CD4-positive, alpha-beta T cell treated with Interleukin-1 beta for 1 hour (primary cell): ENCODE measurements at places on chromosomes 11 and 22.
A peak's percentile ranks its signal among the peaks of the same experiment; 100 is the strongest.

DNA sequence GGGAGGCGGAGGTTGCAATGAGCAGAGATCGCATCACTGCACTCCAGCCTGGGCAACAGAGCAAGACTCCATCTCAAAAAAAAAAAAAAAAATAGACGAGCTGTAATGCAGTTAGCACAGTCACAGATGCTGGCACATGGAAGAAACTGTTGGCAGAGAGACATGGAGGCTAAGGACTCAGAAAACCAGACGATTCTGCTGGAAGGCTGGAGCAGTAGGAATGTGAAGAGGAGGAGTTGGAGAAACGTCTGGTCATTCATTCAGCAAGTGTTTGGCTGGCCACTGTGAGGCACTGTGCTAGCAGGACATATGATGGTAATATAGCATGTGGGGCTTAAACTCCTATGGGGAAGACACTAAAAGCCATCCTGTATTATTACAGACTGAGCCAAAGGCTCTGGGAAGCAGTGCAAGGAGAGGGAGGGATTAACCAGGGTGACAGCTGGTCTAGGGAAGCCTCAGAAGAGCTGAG is 5.0 kb downstream of the UQCR10 start:
- DNase-seq: no peak

GRCh38 chr11:104339380-104339831 is 175.5 kb upstream of the PDGFD start:
- no peak for DNase-seq

GRCh38 chr11:102061276-102061675 is 14.0 kb downstream of the CFAP300 start:
- no peak for DNase-seq

DNA sequence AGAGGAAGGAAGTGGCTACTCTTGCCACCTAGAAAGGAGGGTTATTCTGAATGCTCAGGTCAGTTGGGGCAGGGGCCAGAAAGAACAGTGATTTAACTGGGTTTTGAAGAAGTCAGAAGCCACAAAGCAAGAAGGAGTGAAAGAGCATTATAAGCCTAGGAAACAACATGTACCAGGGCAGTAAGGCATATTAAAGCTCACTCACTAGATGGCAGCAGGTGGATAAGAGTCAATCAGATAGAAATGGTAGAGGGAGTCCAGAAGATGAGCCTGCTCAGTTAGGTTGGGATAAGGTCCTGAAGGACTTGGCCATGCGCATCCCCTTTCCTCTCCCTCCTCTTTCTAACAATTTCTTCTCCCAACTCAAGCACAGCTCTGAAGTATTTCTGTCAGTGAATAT is 22.0 kb upstream of the PATE1 start:
- no peak for DNase-seq

DNA sequence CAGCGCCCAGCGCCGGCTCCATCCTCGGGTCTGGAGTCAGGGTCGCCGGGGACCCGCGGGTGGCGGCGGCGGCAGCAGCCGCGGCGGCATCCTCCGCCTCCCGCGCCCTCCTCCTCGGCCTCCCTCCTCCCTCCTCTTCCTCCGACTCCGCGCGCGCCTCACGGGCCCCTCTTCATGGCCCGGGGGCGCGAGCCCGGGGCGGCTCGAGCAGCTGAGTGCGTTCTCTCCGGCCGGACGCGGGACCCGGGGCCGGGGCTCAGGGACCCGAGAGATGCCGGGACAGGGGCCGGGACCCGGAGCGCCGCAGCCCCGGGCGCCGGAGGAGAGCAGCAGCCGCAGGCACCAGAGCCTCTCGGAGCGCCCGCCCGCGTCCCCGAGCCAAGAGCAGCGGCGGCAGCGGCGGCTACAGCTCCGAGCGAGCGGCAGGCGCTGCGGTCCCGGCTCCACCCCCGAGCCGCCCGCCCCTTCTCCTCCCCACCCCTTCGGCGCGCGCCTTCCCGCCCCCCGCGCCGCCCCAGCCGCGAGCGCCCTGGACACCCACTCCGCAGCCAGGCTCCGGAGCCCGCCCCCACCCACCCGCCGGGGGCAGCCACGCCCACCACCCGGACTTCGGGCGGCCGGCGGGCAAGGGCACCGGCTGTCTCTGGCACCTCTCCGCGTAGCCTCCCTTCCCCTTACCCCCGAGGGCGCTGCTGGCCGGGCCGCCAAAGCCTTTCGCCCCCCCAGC is at the start of gene CHST1:
Gene CHST1 (minus strand): TSS at position 417 of the 727 bp plus-strand sequence. CDS start 14,699 bp downstream, outside the sequence.
- DNase-seq: no peak

- peak; percentile 34 for DNase-seq
Measured at GRCh38 chr22:22981670-22982571, 88.4 kb upstream of the GNAZ start.

DNA sequence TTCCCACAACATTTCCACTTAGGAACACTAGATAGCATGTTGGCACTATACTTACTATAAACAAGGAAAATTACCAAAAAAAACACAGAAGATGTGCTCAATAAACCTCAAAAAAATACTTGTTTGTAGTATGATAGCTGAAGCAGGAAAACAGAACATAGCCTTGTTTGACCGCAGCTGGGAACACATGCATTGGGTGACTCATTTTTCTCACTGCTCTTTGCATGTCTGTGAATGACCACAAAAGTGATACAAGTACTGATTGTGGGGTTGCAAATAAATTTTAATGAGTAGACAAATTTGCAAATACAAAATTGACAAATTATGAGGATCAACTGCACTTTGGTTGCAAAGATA is 22.8 kb upstream of the GUCY1A2 start:
- no peak for DNase-seq

DNA sequence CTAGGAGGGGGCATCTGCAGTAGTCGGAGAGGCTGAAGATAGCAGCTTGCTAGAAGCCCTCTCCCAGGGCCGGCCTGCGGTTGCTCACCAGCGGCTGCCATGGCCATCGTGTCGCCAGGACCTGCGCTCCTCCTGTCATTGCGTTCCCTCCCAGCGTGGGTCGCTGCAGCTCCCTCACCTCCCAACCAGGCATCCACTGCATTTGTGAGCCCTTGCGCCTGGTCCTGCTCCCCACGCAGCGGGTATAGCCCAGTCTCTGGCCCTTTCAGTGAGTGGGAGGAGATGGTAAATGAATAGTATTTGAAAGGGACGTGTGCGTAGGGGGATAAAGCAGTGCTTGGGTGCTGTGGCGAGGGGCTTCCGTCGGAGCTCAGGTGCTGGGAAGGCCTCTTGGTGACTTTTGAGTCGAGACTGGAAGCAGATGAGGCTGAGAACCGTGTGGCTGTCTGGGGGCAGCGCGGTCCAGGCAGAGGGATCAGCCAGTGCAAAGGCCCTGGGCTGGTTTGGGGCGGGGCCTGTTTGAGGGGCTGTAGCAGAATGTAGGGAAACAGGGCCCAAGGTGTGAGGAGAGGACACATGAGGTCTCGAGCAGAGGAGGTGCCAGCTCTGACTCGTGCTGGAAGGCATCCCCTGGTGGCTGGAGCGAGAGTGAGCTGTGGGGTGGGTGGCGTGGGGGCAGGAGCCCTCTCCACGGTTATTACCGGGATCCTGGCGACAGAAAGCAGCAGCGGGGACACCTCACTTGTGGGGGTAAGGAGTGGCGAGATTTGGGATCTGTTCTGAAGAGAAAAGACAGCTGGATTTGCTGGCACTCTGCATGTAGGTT is 39.3 kb downstream of the LRP5 start:
- no peak for DNase-seq

GRCh38 chr22:39773976-39774539 is 119.5 kb downstream of the ENTHD1 start:
- peak; percentile 13 for DNase-seq

DNA sequence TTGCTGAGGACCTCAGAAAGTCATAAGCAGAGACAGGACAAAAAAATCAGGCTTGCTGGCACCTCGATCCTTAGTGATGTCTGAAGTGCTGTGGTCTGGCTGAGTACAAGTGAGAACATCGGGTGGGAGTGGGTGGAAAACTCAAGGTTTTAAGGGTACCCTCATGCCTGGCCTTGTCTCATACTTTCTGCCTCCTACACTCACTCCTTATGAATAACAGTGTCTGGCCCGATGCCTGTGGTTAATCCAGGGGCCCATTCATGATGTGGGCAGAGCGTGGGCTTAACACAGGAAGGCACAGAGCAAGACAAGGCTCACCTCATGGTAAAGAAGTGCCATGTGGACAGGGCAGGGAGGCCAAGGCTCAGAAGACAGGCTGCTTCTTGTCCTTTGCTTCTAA is 11.0 kb upstream of the UCP3 start:
- no peak for DNase-seq

DNA sequence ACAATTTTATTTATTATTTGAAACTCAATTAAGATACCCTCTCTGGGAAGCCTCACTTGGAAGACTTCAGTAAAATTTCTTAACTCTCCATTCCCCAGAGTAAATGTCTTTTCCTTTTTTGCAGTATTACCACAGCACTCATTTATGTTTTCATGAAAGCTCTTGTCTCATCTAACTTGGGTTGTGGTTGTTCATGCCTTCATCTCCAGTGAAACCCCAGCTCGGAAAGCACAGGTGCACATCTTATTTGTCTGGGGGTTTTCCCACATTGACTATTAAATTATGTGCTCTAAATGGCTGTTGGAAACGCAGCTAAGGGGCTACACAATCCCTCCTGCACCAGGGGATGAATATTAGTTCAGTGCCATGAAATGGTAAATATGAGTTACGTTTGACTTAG is 954.2 kb upstream of the RAG2 start:
- no peak for DNase-seq

GRCh38 chr22:26852176-26852575 is 194.8 kb downstream of the MIAT start:
- no peak for DNase-seq

GRCh38 chr11:95148938-95149337 is 59.3 kb downstream of the ENDOD1 start:
- no peak for DNase-seq

GRCh38 chr11:117752721-117753237 is 44.2 kb downstream of the DSCAML1 start:
- DNase-seq: no peak

GRCh38 chr11:128709402-128709801 is 15.5 kb downstream of the FLI1 start:
- no peak for DNase-seq

GRCh38 chr11:110473706-110474105 is 44.0 kb downstream of the FDX1 start:
- DNase-seq: no peak

GRCh38 chr11:6862961-6863360 is at the start of gene OR10A2:
TSS of gene OR10A2 (plus strand) at chr11:6863057. CDS start at chr11:6869755, 6,698 bp downstream.
- DNase-seq: no peak

GRCh38 chr11:12764187-12764914 is 90.1 kb downstream of the TEAD1 start:
- DNase-seq: no peak

DNA sequence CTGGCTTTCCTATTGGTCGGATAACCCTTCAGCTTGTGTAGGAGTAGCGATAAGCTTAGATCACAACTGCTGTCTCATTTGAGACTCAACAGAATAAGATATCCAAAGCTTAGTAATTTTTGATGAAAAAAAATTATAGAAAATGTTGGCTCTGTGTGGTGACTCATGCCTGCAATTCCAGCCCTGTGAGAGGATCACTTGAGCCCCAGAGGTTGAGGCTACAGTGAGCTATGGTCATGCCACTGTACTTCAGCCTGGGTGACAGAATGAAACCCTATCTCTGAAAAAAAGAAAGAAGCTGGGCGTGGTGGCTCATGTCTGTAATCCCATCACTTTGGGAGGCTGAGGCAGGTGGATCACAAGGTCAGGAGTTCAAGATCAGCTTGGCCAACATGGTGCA is 55.6 kb upstream of the RRM1 start:
- no peak for DNase-seq

GRCh38 chr11:19200410-19201201 is 1.2 kb downstream of the CSRP3 start:
- DNase-seq: no peak

GRCh38 chr22:40651057-40651456 is 14.5 kb upstream of the MRTFA start:
- no peak for DNase-seq

- peak; percentile 24 for DNase-seq
Measured at GRCh38 chr22:50339945-50340879, 2.9 kb upstream of the PPP6R2 start.

GRCh38 chr11:92297567-92298553 is 73.2 kb downstream of the FAT3 start:
- no peak for DNase-seq

GRCh38 chr22:38073150-38074130 is 10.5 kb downstream of the SLC16A8 start:
- DNase-seq: no peak

- no peak for DNase-seq
Measured at GRCh38 chr22:11598492-11599440, 3929.2 kb upstream of the OR11H1 start.

DNA sequence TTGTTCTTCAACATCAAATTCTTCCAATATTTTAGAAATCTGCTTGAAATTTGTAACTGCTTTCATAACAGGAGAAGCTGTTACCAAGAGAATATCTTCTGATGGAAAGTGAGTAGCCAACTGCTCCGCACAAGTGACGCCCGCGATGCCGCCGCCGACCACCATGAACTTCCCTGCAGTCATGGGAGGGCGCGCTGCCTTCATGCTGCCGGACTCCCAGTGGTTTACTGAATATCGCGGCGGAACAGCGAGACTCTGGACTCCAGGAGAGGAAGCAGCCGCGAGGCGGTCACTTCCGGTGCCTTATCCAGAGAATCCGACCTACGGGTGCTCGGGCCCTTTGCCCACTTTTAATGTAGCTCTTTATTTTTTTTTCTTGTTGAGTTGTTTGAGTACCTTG is 190.6 kb downstream of the GUCY1A2 start:
- DNase-seq: no peak

GRCh38 chr11:267491-267994 is 10.7 kb upstream of the NLRP6 start:
- DNase-seq: peak; percentile 75

DNA sequence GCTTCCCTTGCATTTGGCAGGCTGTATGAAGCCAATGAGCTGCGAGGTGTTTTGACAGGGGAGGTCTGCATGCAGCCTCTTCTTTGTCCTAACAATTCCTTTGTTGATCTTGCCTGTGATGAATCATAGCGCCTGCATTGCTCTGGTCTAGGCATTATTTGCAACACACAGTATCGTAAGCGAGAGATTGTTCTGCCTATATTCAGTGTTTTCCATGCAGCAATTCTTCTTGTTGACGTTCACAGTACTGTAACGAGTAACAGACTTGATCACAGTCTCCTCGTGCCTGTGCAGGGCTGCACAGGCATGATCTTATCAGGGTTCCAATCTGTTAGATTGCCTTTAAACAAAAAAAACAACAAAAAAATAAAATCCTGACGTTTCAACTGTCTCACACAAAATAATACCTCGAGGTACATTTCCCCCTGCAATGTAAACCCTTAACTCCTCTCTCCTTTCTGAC is 13.9 kb upstream of the ADSL start:
- DNase-seq: no peak
